ENCODE measurements at places on chromosomes 13 and 19.

DNA sequence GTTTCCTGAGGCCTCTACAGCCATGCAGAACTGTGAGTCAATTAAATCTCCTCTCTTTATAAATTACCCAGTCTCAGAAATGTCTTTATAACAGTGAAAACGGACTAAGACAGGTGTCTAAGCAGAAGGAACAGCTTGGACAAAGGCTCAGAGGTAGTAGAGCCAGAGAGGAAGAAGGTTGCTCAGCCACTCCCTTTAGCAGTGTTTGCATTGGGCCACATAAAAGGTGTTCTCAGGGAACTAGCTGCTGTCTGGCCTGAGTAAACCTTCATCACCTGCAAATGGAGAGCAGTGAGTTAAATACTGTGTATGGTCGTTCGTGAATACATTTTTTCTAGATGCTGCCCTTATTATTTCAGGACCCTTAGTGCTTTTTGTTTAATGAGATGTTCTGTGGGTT is 383.4 kb downstream of the EFNB2 start:
- no peak for DNase-seq

DNA sequence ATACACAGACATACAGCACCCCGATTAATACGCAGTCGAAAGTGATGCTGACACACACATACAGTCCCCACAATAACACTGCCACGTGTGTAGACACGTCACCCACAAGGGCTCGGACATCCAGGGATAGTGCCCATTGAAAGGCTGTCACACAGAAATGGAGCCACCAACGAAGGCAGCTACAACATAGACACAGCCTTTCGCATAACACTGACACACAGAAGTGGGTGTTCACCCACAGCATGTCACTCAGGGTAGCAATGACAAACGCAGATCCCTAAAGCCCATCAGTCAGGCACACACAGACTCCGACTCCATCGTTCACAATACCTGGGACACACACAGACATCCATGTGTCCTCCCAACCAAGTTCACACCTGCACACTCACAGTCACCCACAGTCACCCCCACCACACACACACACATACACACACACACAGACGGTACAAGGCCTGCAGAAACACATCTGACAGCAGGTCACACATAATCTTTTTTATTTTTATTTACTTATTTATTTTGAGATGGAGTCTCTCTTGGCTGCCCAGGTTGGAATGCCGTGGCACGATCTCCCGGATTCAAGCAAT is 10.4 kb upstream of the NANOS3 start:
- no peak for DNase-seq

- no peak for DNase-seq
These were observed 263.3 kb downstream of the COG6 start for GRCh38 chr13:39918620-39919236.

- peak; percentile 75 for DNase-seq
These were observed 552 bp upstream of the GRWD1 start for GRCh38 chr19:48445256-48445605.

DNA sequence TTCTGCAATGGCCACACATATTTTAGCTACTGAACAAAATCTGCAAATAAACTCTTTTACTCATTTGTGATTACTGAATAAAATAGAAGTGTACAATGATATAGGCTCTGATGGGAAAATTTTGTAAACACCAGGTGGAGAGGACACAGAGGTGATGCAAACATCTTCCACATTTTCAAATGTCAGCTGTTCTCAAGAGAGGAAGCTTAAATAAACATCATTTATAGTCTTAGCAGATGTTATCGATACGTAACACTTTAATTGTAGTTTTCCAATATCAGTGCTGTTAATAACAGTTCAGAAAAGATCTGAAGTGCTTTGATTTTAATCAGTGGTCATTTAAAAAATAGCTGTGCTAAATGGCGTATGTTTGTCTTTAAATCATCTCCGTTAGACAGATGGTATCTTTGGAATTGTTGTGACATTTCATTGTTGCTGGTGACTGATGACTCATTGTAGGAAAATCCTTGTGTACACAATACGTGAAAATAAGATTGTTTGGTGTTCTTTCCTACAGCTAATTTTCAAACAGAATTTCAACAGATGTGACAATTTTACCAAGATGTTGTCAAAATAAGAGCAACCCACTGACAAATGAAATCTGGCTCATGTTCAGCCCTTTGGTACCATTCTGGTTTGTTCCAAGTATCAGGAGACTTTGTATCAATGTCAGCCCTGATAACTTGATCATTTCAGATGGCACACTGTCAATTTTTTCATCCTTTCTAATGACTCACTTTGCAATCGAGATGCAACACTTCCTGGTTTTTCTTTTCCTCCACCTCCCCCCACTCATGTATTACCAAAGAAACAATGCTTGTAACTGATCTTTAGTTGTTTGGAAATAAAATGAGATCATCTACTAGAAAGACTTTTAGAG is 516.0 kb downstream of the DCT start:
- no peak for DNase-seq

DNA sequence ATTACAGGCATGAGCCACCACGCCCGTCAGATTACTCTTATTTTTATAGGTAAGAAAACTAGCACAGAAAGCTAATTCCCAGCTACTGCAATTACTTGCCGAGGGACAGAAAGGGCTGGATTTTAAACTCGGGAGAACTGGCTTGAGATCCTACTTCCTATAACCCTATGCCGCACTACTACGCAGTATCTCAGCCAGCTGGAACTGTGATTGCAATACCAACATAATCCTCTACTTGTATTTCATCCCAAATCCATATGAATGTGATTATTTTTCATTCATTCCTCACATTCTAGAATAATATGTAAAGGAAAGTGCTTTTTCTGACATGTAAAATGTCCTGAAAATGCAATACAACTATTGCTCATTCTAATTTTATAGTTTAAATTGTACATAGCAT is 773.8 kb upstream of the GPC6 start:
- DNase-seq: peak; percentile 6

DNA sequence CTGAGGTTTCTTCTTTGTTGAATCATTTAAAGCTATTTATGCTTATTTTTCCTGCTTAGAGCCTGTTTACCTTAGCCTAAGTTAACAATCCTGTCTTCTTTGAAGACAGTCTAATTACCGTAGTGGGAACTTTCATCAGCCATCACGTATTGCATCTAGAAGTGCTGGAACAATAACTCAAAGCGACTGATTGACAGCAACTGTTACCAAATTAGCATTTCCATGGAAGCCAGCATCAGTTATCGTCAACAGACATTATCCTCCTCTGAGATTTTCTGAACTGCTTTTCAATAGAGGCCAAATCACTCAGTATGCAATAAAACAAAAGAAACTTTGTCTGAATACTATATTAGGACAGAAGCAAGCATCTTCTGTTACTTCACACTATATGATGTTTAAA is 433.3 kb upstream of the SLITRK1 start:
- DNase-seq: no peak

DNA sequence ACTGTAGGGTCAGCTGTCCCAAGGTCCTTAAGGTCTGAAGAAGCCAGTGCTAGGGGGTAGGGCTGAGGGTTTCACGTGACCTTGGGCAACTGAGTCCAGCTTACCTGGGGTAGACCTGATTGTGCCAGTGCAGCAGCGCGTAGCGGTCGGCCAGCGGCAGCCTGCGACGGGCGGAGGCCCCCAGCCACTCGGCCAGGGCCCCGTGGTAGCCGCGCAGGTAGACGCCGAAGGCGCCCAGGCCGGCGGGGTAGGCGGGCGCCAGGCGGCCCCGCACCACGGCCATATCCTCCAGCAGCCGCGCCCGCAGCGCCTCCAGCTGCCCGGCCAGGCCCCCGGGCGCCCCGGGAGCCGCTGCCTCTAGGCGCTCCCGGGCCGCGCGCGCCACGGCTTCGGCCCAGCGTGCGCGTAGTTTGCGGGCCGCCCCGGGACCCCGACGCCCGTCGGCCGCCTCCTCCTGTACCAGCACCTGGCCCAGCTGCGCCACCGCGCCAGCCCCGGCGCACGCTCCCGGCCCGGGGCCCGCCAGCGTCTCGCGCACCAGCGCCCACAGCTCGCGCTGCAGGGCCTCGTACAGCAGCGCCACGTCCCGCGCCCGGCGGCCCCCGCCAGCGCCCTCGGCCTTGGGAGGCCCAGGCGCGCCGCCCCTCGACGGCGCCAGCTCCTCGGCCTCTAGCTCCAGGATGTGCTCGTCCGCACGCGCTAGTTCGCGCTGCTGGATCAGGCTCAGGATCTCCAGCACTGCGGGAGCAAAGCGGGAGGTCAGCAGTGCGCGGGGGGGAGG is 10.9 kb downstream of the EXOC3L2 start:
- no peak for DNase-seq

- DNase-seq: no peak
These were observed 41.6 kb downstream of the NDFIP2 start for GRCh38 chr13:79522583-79522982.

GRCh38 chr13:108974686-108975085 is 345.3 kb downstream of the MYO16 start:
- DNase-seq: no peak

- DNase-seq: no peak
These were observed 100.0 kb upstream of the PCDH9 start for GRCh38 chr13:67330149-67330548.

DNA sequence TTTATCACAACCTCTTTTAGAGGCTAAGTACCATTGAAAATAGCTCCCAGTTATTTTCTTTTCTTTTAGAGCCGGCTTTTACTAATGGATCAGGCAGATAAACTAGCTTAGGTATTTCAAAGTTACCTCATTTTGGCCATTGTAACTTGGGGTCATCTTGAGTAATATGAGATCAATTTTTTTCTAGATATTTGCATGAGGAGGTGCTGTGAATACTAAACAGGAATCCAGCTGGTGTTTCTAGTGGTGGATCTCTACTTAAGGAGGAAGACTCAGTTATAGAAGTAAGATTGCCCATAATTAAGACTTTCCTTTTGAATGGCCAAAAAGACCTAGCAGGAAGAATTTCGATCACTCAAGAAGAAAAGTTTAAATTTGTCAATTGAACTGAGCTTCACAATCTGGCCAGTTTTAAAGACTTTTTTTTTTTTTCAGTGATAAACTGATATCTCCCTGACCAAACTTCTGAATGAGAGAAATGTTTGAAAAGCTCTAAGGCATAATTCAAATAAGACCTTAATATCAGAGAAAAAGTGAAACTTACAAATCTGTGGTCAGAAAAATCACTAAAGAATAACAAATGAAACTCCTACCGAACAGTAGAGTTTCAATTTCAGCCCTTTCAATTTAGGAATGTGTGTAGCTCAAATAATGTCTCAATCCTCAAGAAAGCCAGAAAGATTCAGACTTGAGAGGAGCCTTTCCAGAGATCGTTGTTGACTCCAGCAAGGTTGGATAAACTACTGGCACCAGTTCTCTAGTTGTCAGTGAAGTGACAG is 11.6 kb upstream of the NAA16 start:
- no peak for DNase-seq

GRCh38 chr19:51691584-51692428 is 1.3 kb upstream of the SPACA6 start:
- DNase-seq: no peak

- DNase-seq: no peak
These were observed 8.9 kb upstream of the MRPS31 start for GRCh38 chr13:40779796-40780285.

DNA sequence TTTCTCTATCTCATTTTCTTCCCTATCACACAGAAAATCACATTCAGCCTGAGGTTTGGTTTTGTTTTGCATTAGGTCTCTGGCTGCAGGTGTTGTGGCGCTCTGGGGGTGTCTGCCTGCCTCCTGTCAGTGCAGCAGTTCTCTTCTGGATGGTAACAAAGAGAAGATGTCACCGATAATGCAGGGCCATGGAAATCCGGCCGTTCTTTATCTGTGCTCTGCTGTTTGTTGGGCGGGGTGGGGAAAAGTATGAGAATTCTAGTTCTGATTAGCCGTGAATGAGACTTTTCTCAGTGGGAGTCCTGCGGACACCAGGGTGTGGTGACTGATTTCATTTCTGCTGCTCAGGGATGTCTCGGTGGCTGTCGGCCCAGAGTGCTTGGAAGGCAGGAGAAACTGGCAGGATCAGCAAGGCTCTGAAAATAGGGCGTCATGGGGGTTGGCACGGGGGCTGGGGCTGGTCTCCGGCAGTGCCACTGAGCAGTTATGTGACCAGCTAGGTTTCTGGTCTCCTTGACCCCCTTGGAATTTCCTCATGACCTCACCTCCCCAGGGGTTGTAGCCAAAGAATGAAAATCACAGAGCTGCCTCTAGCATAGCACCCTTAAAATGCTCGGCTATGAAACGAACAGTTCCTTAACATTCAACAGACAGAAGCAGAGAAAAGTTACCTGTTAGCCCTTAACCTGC is 5.0 kb downstream of the RNF113B start:
- peak; percentile 92 for DNase-seq

GRCh38 chr13:89518289-89519077 is 1829.0 kb upstream of the MIR17HG start:
- DNase-seq: no peak

GRCh38 chr19:46189971-46190888 is 39.3 kb upstream of the IGFL1 start:
- DNase-seq: no peak

DNA sequence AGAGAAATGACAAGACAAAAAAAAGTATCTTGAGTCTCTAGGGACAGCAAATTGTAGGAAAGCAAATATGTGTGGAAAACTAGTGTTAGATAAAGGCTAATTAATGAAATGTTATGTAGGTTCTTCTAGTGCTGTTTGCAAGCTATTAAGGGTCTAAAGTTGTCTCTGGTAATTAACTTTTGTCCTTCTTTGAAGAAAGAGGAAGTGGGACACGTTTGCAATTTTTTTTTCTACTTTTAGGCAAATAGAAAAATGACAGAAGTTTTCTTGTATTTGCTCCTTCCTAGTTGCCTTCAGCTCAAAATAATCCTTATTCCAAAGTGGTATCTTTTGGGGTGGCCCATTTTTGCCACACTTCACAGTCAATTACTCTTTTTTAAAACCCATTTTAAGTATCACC is 1877.7 kb upstream of the PRR20A start:
- DNase-seq: no peak

GRCh38 chr13:97058926-97059325 is 64.7 kb upstream of the OXGR1 start:
- no peak for DNase-seq

DNA sequence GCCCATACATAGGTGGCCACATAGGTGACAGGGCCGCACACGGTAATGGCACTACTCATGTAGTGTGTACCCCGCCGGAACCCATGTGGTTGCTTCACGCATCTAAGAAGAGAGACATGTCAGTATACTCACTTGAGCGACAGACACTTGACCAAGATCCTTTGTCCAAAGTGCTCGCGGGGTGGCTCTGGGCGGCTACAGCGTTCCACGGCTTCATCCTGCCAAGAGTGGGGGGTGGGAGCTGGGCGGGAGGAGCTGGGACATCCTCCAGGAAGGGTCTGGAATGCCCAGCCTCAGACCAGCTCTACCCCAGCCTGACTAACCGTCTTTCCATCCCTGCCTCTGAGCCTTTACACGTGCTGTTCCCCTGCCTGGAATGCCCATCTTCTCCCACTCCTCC is 8.5 kb downstream of the ANGPTL8 start:
- no peak for DNase-seq

DNA sequence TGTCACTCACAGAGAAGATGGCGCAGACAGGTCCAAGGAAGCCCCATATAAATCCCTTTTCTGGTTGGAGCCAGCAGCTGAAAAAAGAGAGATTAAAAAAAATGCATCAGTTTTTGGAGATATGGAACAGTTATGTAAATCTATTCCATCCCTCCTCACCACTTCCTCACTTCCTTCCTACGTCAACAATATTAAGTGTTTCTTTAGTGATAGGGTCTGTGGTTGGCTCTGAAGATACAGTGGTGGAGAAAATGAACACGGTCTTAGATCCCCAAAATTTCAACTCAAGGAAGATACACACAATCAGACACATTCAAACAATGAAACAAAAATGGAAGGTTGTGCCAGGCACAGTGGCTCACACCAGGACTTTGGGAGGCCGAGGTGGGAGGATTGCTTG is 31.5 kb downstream of the ADGRE2 start:
- DNase-seq: no peak
